ENCODE measurements at places on chromosomes 16 and 17. TPM values are rescaled to one million over a fixed set of nuclear protein-coding genes. Genes with fewer than 3 reads are reported as not detected.

GRCh38 chr17:540631-541030 is 174.0 kb downstream of the VPS53 start:
- no peak overlapping the region for H3K27ac ChIP-seq
- H3K36me3 ChIP-seq, result peaks cover 39% of the 10 kb centered on the region
- H3K27me3 ChIP-seq, result no peaks in the 10 kb centered on the region
- no peak overlapping the region for H3K4me3 ChIP-seq
- H3K4me1 ChIP-seq, result peaks cover 14% of the 10 kb centered on the region

GRCh38 chr16:74725651-74726455 is 25.2 kb upstream of the MLKL start:
- H3K4me3 ChIP-seq, result no peak overlapping the region
- no peak overlapping the region for H3K27ac ChIP-seq
- H3K36me3 ChIP-seq, result no peaks in the 10 kb centered on the region
- no peak for DNase-seq
- H3K4me1 ChIP-seq, result no peaks in the 10 kb centered on the region

GRCh38 chr17:20987511-20987910 is 55.3 kb downstream of the USP22 start:
- H3K36me3 ChIP-seq, result no peaks in the 10 kb centered on the region
- H3K4me1 ChIP-seq, result peaks cover 3% of the 10 kb centered on the region
- DNase-seq, result no peak
- no peaks in the 10 kb centered on the region for H3K27me3 ChIP-seq
- no peak overlapping the region for H3K27ac ChIP-seq
- H3K4me3 ChIP-seq, result no peak overlapping the region

DNA sequence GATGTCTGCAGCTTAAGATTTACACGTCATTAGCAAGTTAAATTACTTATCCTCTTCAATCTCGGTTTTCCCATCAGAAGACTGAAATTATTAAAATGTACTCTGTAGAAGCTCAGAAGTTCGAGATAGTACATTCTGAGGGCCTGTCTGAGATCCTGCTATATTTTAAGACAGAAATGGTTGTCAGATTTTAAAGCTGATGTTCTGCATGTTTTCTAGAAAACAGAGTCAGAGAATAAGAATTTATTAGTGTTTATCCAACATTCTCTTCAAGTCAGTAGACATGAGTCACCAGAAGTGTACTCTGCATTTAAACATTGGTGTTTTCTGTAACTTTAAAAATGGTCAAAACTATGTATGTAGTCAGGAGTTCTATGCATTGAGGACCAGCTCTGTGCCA is 155.2 kb upstream of the MYOCD start:
- no peak overlapping the region for H3K27ac ChIP-seq
- H3K4me3 ChIP-seq, result no peak overlapping the region
- no peaks in the 10 kb centered on the region for H3K36me3 ChIP-seq
- no peak for DNase-seq
- H3K27me3 ChIP-seq, result no peaks in the 10 kb centered on the region

DNA sequence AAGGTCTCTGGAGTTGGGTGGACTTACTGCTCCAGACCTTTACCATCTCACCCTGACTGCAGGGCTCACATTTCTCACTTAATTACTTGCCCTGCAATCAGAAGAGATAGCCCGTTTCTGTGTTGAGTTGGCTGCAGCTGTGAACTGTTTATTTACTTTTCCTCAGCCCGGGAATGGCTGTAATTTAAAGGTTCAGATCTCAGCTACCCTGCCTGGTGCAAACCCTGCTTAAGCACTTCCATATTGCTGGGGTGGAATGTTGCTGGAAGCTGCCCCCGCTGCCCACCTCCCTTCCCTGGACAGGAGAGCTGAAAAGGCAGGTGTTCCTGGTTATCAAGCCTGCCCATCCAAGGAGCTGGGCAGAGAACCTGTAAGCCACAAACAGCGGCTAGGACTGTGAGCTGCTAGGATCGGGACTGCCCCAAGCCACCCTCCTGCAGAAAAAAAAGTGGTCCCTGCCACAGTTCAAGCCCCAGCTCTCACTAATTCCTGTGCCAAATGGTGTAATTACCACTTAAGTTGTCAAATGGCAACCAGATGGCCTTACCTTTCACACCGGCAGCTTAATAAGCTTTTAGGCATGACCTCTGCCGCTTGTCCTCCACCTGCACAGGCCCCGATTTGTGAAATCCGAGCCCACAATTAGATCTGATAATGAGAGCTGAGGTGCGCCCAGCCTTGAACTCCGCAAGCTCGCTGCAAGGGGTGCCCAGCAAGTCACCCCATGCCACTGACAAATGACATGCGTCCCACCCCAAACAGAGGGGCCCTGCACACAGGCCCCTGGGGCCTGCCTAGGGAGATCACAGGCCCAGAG is 269.8 kb downstream of the C16orf95 start:
- no peak overlapping the region for H3K4me3 ChIP-seq
- no peak for DNase-seq
- H3K27me3 ChIP-seq, result no peaks in the 10 kb centered on the region

- H3K27me3 ChIP-seq, result no peaks in the 10 kb centered on the region
- no peak overlapping the region for H3K4me3 ChIP-seq
- no peak for DNase-seq
- H3K36me3 ChIP-seq, result no peaks in the 10 kb centered on the region
- H3K27ac ChIP-seq, result no peak overlapping the region
Observed at GRCh38 chr16:55754056-55754455, 78.8 kb downstream of the CES1 start.

DNA sequence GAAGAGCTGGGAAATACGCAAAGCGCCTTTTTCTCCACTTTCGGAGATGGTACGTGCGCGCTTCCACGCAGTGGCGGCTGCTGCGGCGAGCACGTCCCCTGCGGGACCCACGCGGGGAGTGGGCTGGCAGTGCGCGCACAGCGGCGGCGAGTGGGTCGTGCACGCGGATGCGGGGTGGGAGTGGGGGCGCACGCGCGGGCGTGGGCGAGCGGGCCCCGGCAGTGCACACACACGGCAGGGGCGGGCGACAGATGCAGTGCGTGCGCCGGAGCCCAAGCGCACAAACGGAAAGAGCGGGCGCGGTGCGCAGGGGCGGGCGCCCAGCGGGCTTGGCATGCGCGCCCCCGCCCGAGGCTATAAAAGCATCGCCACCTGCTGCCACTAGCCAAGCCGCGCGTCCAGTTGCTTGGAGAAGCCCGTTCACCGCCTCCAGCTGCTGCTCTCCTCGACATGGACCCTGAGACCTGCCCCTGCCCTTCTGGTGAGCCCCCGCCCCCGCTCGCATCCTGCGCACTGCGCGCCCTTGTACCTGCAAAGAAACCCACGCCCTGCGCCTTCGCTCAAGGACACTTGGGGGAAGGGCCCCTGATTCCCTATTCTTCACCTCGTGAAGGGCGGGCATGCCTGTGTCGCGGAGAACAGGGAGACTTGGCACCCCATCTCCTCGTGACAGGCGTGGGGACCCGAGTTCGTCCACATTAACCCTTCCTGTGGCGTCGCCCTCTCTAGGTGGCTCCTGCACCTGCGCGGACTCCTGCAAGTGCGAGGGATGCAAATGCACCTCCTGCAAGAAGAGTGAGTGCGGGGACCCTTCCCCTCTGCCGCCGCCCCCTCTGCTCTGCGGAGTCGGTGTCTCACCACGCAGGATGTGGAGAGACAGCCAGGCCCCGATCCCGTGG is at the start of gene MT3:
Gene MT3, plus strand, starts transcription at position 388 of the 899 bp plus-strand sequence. Its CDS starts 63 bp downstream, at position 451.
- DNase-seq, result peak; percentile 17
- H3K4me3 ChIP-seq, result peak within 1 kb of the TSS; percentile 50
- peaks cover 34% of the 10 kb centered on the region for H3K27me3 ChIP-seq
- peaks cover 11% of the 10 kb centered on the region for H3K4me1 ChIP-seq
- no peaks in the 10 kb centered on the region for H3K36me3 ChIP-seq
- no peak within 1 kb of the TSS for H3K27ac ChIP-seq

- H3K4me1 ChIP-seq, result no peaks in the 10 kb centered on the region
- peaks cover 5% of the 10 kb centered on the region for H3K27me3 ChIP-seq
- DNase-seq, result no peak
- no peak overlapping the region for H3K27ac ChIP-seq
Observed at GRCh38 chr16:84450176-84450865, 54.1 kb downstream of the MEAK7 start.

DNA sequence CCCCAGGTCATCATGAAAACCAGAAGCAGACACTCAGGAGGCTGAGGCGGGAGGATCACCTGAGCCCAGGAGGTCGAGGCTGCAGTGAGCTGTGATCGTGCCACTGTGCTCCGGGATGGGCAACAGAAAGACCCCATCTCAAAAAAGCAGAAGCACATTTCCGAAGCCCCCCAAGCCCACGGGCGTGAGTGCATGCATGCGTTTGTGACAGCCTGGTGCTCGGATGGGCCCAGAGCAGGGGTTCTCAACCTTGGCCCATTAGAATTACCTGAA is 19.1 kb downstream of the TMC6 start:
- peaks cover 74% of the 10 kb centered on the region for H3K36me3 ChIP-seq
- H3K4me1 ChIP-seq, result peaks cover 43% of the 10 kb centered on the region
- no peak for DNase-seq
- H3K27ac ChIP-seq, result no peak overlapping the region
- no peaks in the 10 kb centered on the region for H3K27me3 ChIP-seq

GRCh38 chr16:86048221-86048620 is 149.3 kb downstream of the IRF8 start:
- no peak for DNase-seq
- H3K27me3 ChIP-seq, result peaks cover 46% of the 10 kb centered on the region
- no peak overlapping the region for H3K4me3 ChIP-seq
- H3K4me1 ChIP-seq, result no peaks in the 10 kb centered on the region
- no peaks in the 10 kb centered on the region for H3K36me3 ChIP-seq

DNA sequence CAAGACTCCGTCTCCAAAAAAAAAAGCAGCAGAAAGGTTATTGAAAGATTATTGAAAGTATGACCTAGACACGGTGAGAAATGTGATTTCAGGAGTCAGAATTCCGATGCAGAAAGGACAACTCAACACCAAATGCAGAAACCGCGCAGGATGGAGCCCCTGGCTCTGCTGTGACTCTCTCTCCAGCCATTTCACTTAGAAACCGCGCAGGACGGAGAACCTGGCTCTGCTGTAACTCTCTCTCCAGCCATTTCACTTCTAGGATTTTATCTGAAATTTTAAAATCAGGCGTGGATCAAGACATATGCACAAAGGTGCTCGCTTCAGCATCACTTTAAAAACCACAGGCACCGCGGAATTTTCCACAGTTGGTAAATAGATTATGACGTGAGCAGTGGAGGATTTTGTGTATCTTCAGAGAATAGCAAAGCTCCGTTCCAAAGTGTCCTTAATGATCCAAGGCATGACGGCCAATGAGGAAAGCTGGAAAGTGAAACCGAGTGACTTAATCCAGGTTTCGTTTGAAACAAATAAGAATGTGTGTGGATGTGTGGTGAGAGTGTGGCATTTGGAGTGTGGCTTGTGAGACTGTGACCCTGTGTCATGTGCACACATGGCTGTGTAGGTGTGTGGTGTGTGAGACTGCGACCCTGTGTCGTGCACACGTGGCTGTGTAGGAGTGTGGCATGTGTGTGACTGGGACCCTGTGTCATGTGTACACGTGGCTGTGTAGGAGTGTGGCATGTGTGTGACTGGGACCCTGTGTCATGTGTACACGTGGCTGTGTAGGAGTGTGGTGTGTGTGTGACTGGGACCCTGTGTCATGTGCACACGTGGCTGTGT is 9.5 kb downstream of the UTS2R start:
- H3K4me3 ChIP-seq, result no peak overlapping the region
- no peak overlapping the region for H3K27ac ChIP-seq
- H3K27me3 ChIP-seq, result peaks cover 62% of the 10 kb centered on the region
- DNase-seq, result no peak
- peaks cover 8% of the 10 kb centered on the region for H3K4me1 ChIP-seq

- no peak overlapping the region for H3K27ac ChIP-seq
- H3K4me3 ChIP-seq, result no peak overlapping the region
- no peaks in the 10 kb centered on the region for H3K36me3 ChIP-seq
- H3K27me3 ChIP-seq, result no peaks in the 10 kb centered on the region
- H3K4me1 ChIP-seq, result peaks cover 45% of the 10 kb centered on the region
Observed at GRCh38 chr17:49775546-49776260, 11.8 kb upstream of the FAM117A start.

Gene HLF
- total RNA-seq, result 31.9 TPM

Gene HP
- 8.3 TPM for total RNA-seq

Gene SOX15
- total RNA-seq, result 0.89 TPM

Gene SLC38A8
- total RNA-seq, result 5.1 TPM

Gene PRSS21
- total RNA-seq, result not detected

All from heart right ventricle (tissue), 16 donors.